ENCODE measurements at places on chromosomes 7 and 10. TPM values are rescaled to one million over a fixed set of nuclear protein-coding genes. Genes with fewer than 3 reads are reported as not detected.

- H3K27ac ChIP-seq: peak overlapping the region; percentile 77
- peaks cover 6% of the 10 kb centered on the region for H3K36me3 ChIP-seq
- DNase-seq: no peak
Observed at GRCh38 chr7:116527521-116527920, 2.7 kb downstream of the CAV1 start.

DNA sequence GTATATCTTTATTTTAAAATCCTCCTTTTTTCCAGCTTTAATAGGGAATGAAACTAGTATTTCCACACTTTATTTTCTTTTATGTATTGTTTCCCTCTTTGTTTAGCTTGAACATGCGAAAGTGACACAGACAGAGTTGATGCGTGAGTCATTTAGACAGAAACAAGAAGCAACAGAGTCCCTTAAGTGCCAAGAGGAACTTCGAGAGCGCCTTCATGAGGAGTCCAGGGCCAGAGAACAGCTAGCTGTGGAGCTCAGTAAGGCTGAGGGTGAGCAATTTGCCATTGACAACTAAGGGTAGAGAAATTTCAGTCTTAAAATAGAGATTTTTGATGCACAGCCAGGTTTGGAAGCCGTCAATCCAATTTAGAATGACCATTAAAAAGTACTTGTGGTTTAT, 73.1 kb downstream of the CYP51A1 start:
- no peak for DNase-seq
- H3K27ac ChIP-seq: peak overlapping the region; percentile 71
- no peaks in the 10 kb centered on the region for H3K27me3 ChIP-seq
- peak overlapping the region; percentile 47 for H3K4me3 ChIP-seq

- DNase-seq: no peak
- H3K4me3 ChIP-seq: no peak overlapping the region
- no peaks in the 10 kb centered on the region for H3K4me1 ChIP-seq
- H3K27ac ChIP-seq: no peak overlapping the region
- no peaks in the 10 kb centered on the region for H3K36me3 ChIP-seq
Observed at GRCh38 chr7:118011652-118012051, 138.4 kb upstream of the CTTNBP2 start.

- no peak for DNase-seq
- no peaks in the 10 kb centered on the region for H3K4me1 ChIP-seq
- H3K27me3 ChIP-seq: no peaks in the 10 kb centered on the region
- no peak overlapping the region for H3K27ac ChIP-seq
- no peak overlapping the region for H3K4me3 ChIP-seq
Observed at GRCh38 chr10:36019749-36020148, 377.7 kb upstream of the FZD8 start.

DNA sequence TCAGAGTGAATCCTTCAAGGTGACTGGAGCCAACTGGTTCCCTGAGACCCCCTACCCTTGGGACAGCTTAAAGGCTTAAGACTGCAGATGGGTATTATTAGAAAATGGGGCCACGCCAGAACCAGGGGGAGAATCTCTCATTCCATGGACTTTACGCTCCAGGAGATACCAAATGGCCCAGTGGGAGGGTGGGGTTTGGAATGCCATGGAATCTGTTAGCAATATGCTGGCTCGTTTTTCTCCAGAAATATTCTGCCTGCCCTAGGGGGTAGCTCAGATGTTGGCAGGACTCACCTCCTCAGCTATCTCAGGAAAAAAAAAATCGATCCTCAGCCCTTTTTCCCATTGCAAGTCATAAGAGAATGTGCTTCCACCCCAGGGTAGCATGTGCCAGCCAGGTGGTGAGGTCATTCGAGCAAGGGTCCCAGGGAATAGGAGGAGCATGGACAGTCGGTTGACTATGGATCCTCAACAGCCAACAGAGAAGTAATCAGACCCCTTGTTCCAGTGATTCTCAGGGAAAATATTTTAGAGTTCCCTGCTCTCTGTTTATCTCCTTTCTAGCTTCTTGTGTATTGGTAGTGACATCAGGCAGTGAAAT, 22.9 kb downstream of the SVIL start:
- H3K27ac ChIP-seq: peak overlapping the region; percentile 82
- peak overlapping the region; percentile 33 for H3K4me3 ChIP-seq
- peaks cover 48% of the 10 kb centered on the region for H3K36me3 ChIP-seq
- DNase-seq: no peak
- peaks cover 80% of the 10 kb centered on the region for H3K4me1 ChIP-seq

- no peaks in the 10 kb centered on the region for H3K36me3 ChIP-seq
- H3K4me3 ChIP-seq: no peak overlapping the region
- no peak for DNase-seq
- H3K27ac ChIP-seq: no peak overlapping the region
Observed at GRCh38 chr10:51675088-51675487, 24.3 kb downstream of the CSTF2T start.

DNA sequence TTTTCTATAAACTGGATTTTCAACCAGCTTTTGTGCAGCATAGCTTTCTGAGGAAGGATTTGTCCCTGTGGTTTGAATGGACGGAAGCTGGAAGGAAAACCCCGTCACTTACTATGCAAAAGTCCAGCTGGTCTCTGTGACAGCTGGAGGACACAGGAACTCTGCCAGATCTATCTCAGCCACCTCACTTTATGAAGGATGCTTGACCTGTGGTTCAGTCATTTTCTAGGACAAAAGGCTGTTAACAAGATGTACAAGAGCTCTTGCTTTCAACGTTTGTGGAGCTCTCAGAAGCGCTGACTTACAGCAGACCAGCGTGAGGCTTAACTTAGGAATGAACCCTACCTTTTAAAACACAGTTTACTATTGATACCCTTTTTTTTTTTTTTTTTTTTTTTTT, 90.8 kb downstream of the CREM start:
- no peaks in the 10 kb centered on the region for H3K27me3 ChIP-seq
- H3K4me3 ChIP-seq: no peak overlapping the region
- DNase-seq: no peak
- H3K27ac ChIP-seq: peak overlapping the region; percentile 60
- H3K4me1 ChIP-seq: peaks cover 36% of the 10 kb centered on the region
- peaks cover 2% of the 10 kb centered on the region for H3K36me3 ChIP-seq

- no peaks in the 10 kb centered on the region for H3K27me3 ChIP-seq
- H3K4me3 ChIP-seq: no peak within 1 kb of the TSS
- no peak for DNase-seq
Observed at GRCh38 chr7:90469554-90469953, at the start of gene PTTG1IP2. Gene PTTG1IP2, plus strand, starts transcription at chr7:90469639. Its CDS starts 148 bp downstream, at chr7:90469787.

- no peak overlapping the region for H3K27ac ChIP-seq
- H3K27me3 ChIP-seq: no peaks in the 10 kb centered on the region
- no peak for DNase-seq
- H3K36me3 ChIP-seq: no peaks in the 10 kb centered on the region
- H3K4me3 ChIP-seq: no peak overlapping the region
Observed at GRCh38 chr10:58030208-58030607, 237.5 kb downstream of the IPMK start.

- no peaks in the 10 kb centered on the region for H3K36me3 ChIP-seq
- H3K4me1 ChIP-seq: peaks cover 14% of the 10 kb centered on the region
- no peak overlapping the region for H3K27ac ChIP-seq
- no peaks in the 10 kb centered on the region for H3K27me3 ChIP-seq
- DNase-seq: no peak
Observed at GRCh38 chr7:159007996-159008389, 136.7 kb downstream of the VIPR2 start.

DNA sequence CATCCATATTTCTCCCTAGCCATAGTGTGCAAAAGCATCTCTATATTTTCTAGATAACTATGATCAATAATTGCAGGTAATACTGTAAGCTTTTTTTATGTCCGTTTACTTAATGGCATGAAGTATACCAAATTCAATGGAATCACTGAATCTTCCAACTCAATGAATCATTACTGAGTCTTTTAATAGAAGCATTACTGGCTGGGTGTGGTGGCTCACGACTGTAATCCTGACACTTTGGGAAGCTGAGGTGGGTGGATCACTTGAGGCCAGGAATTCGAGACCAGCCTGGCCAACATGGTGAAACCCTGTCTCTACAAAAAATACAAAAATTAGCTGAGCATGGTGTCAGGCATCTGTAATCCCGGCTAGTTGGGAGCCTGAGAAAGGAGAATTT, 372.5 kb downstream of the BMPER start:
- H3K4me1 ChIP-seq: no peaks in the 10 kb centered on the region
- H3K27ac ChIP-seq: no peak overlapping the region
- no peaks in the 10 kb centered on the region for H3K27me3 ChIP-seq
- DNase-seq: no peak
- H3K36me3 ChIP-seq: no peaks in the 10 kb centered on the region

GRCh38 chr7:129630341-129630740, 18.8 kb downstream of the NRF1 start:
- H3K4me1 ChIP-seq: peaks cover 8% of the 10 kb centered on the region
- no peaks in the 10 kb centered on the region for H3K27me3 ChIP-seq
- no peak overlapping the region for H3K27ac ChIP-seq
- DNase-seq: no peak
- no peaks in the 10 kb centered on the region for H3K36me3 ChIP-seq

- no peaks in the 10 kb centered on the region for H3K27me3 ChIP-seq
- peak overlapping the region; percentile 77 for H3K27ac ChIP-seq
- no peaks in the 10 kb centered on the region for H3K36me3 ChIP-seq
- DNase-seq: no peak
- peaks cover 23% of the 10 kb centered on the region for H3K4me1 ChIP-seq
Observed at GRCh38 chr7:47577321-47577919, 4.5 kb downstream of the TNS3 start.

DNA sequence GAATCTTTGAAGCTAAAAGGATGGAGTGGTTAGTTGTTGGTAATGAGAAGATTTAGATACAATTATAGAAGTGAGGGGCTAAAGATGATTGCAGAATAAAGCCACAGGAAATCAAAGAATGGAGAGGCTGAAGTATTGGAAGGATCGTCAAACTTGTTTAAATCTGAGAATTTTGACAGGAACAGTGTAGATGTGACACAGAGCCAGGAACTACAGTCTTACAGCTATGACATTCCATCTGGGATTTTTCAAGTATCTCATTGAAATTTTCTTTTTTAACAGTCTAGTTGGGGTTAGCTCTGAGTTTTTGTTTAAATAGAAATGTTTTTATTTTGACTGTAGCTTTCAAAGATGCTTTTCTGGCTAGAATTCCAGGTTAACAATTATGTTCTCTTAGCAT, 181.4 kb downstream of the NRG3 start:
- no peaks in the 10 kb centered on the region for H3K27me3 ChIP-seq
- no peak overlapping the region for H3K4me3 ChIP-seq
- H3K4me1 ChIP-seq: no peaks in the 10 kb centered on the region
- DNase-seq: no peak

- no peaks in the 10 kb centered on the region for H3K36me3 ChIP-seq
- DNase-seq: no peak
- H3K4me1 ChIP-seq: no peaks in the 10 kb centered on the region
- no peak overlapping the region for H3K27ac ChIP-seq
Observed at GRCh38 chr7:97351488-97351887, 234.0 kb downstream of the SDHAF3 start.

- no peak overlapping the region for H3K4me3 ChIP-seq
- DNase-seq: no peak
- no peaks in the 10 kb centered on the region for H3K27me3 ChIP-seq
- no peaks in the 10 kb centered on the region for H3K36me3 ChIP-seq
- H3K4me1 ChIP-seq: peaks cover 51% of the 10 kb centered on the region
- no peak overlapping the region for H3K27ac ChIP-seq
Observed at GRCh38 chr10:34713875-34714274, 101.2 kb downstream of the PARD3 start.

- DNase-seq: peak; percentile 53
- no peaks in the 10 kb centered on the region for H3K27me3 ChIP-seq
- peaks cover 11% of the 10 kb centered on the region for H3K4me1 ChIP-seq
- no peaks in the 10 kb centered on the region for H3K36me3 ChIP-seq
Observed at GRCh38 chr10:132306864-132307751, 642 bp downstream of the STK32C start.

GRCh38 chr7:159096736-159097581, 47.7 kb downstream of the VIPR2 start:
- no peaks in the 10 kb centered on the region for H3K27me3 ChIP-seq
- peak; percentile 87 for DNase-seq
- peak overlapping the region; percentile 99 for H3K27ac ChIP-seq
- H3K36me3 ChIP-seq: no peaks in the 10 kb centered on the region

GRCh38 chr10:119803264-119803663, 69.4 kb downstream of the MCMBP start:
- no peak overlapping the region for H3K4me3 ChIP-seq
- no peaks in the 10 kb centered on the region for H3K27me3 ChIP-seq
- peak overlapping the region; percentile 21 for H3K27ac ChIP-seq
- no peak for DNase-seq

DNA sequence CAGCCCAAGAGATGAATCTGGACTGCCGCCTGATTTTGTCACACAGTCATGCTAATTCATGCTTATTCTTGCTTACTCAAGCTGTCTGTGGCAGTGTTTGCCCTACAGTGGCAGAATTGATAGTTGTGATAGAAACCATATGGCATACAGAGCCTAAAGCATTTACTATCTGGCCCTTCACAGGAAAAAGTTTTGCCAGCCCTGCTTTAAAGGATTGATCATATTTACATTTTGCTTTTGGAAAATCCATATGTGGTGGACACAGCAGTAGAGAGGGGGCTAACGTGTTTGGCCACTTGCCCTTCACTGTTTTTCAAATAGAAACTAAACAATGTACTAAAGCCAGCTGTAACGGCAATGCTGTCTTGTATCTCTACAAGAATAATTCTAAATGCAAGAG, 974.0 kb upstream of the GHITM start:
- no peak for DNase-seq
- no peak overlapping the region for H3K4me3 ChIP-seq
- no peaks in the 10 kb centered on the region for H3K4me1 ChIP-seq
- no peaks in the 10 kb centered on the region for H3K36me3 ChIP-seq
- no peak overlapping the region for H3K27ac ChIP-seq

- H3K4me1 ChIP-seq: no peaks in the 10 kb centered on the region
- H3K36me3 ChIP-seq: peaks cover 26% of the 10 kb centered on the region
- no peak for DNase-seq
- no peak overlapping the region for H3K27ac ChIP-seq
Observed at GRCh38 chr10:11264296-11265048, 246.8 kb downstream of the CELF2 start.

DNA sequence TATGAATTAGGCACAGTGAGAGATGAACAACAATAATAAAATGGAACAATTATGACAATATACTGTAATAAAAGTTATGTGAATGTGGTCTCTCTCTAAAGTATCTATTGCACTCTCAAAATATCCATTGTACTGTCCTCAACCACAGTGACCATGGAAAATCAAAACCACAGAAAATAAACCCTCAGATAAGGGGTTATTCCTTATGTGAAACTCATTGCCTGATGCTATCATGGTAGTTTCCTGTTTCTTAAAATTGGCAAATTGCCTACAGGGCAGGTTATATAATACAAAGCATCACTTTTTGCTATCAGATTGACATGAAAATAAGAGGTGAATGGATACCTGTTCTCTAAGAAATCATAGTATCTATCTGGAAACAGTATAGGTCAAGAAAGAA, 3.8 kb downstream of the MCM10 start:
- H3K27me3 ChIP-seq: no peaks in the 10 kb centered on the region
- no peaks in the 10 kb centered on the region for H3K36me3 ChIP-seq
- H3K4me3 ChIP-seq: no peak overlapping the region
- H3K27ac ChIP-seq: no peak overlapping the region
- H3K4me1 ChIP-seq: peaks cover 7% of the 10 kb centered on the region

- H3K27ac ChIP-seq: no peak overlapping the region
- no peaks in the 10 kb centered on the region for H3K4me1 ChIP-seq
- H3K27me3 ChIP-seq: no peaks in the 10 kb centered on the region
- H3K36me3 ChIP-seq: no peaks in the 10 kb centered on the region
Observed at GRCh38 chr7:68785036-68785435, 813.2 kb upstream of the AUTS2 start.

FAM13C gene
- 13.5 TPM for total RNA-seq

MRPL32 gene
- total RNA-seq: 48.3 TPM

CALML3 gene
- total RNA-seq: not detected

SPDYE16 gene
- 0.44 TPM for total RNA-seq

SPDYE2 gene
- not detected for total RNA-seq

BAZ1B gene
- total RNA-seq: 49.8 TPM

RAB19 gene
- total RNA-seq: not detected

CPA5 gene
- total RNA-seq: not detected

DNAH11 gene
- 0.30 TPM for total RNA-seq
